Psoas muscle (tissue), 8 donors: ENCODE measurements at places on chromosomes 5 and 9. TPM values are rescaled to one million over a fixed set of nuclear protein-coding genes. Genes with fewer than 3 reads are reported as not detected.

The RLN1 gene
- not detected for polyA plus RNA-seq

The TXNDC8 gene
- polyA plus RNA-seq, result not detected

The FCN2 gene
- polyA plus RNA-seq, result not detected

The ABLIM3 gene
- polyA plus RNA-seq, result 18.7 TPM

The IFNB1 gene
- polyA plus RNA-seq, result not detected

The PLAC8L1 gene
- 0.16 TPM for polyA plus RNA-seq
